Mesothelial cell of epicardium (in vitro differentiated cells): ENCODE measurements at places on chromosomes 7 and 10.

- no peak for DNase-seq
Measured at GRCh38 chr10:23884670-23885069, 324.3 kb upstream of the KIAA1217 start.

DNA sequence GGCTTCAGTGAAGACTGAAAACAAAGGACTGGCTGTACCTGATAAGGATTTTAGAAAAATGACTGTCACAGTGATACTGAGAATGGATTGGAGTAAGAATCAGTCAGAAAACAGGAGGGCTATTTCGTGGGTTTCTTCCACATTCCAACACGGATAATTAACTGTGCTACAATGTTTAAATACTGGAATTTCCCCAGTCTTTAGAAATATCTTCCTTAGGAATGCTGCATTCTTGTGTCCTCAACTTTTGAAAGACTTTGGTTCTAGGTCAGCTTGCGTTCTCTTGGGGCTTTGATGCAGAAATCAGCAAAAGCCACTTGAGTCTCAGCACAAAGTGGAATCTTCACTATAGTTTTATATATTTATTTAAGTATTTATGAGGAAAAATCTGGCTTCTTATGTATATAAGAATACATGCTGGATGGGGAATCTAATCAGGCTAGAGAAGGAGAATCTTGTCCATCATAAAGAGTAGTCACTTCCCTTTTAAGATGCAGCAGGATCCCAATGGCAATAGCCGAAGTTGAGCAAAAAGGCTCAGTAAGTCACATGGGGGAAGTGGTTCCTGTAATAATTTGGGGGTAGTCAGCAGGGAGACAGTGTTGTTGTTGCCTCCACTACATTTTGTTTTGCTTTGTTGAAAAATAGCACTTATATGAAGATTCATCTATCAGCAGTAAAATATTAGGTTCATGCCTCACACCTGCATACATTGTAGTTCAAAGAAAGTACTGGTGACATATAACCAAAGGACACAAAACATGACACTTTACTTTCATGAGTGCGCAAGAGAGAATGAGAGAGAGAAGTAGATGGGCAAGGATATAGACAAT is 86.0 kb downstream of the CH25H start:
- DNase-seq = no peak

DNA sequence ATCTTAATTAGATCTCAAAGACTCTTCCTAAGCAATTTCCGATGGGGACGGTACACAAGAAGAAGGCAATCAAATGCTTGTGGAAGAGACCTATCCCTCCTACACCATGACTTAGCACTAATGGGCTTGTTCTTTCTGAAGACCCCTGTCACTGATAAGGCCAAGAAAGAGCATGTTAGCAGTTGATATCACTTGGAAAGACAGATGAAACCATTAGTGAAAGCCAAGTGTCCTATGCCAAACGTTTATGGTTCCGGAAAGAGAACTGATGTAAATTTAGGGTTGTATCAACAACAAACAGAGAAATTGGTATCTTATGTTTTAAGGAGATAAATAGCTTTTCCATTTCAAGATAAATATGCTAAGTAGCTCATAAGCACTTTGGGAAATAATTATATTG is 6.5 kb downstream of the UROS start:
- DNase-seq = no peak

GRCh38 chr7:116525298-116525912 is 569 bp downstream of the CAV1 start:
- DNase-seq = no peak

GRCh38 chr10:776772-777171 is 87.3 kb upstream of the DIP2C start:
- DNase-seq = no peak

GRCh38 chr7:107694386-107694785 is 33.8 kb downstream of the SLC26A4 start:
- DNase-seq = no peak

GRCh38 chr7:144668503-144668902 is 167.3 kb downstream of the TPK1 start:
- no peak for DNase-seq

GRCh38 chr10:111338805-111339204 is 262.0 kb downstream of the ADRA2A start:
- DNase-seq = no peak

DNA sequence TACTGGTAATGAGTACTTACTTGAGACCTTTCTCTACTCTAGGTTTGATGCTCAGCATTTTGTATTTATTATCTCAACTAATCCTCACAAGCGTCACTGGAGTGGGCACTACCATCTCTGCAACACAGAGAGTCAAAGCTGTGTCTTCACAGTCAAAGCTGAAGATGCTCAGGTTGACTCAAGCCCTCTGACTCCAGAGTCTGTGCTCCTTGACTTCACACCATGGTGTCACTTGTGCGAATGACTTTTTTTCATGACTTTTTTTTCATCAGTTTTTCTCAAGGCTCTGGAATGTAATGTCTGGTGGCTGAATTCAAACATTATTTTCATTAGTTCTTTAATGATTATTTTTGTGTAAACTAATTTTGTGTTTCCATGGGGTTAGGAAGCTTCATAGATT is 30.4 kb upstream of the TARP start:
- no peak for DNase-seq

DNA sequence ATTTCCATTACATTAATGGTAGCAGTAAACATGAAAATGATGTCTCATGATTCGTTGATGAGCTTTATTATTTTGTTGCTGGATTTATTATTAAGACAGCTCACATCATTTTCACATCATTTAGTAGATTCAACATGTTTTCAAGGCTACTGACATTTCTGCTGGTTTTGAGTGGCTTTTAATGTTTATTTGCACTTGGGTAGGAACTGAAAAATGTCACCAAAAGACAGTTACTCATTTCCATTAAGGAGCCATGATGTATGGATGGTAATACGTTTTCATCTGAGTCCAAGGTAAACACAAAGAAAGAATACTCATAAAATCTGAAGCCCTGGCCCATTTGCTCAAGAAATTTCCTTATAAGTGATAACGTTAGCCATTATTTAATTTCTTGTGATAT is 14.8 kb downstream of the PDK4 start:
- no peak for DNase-seq

- DNase-seq = no peak
Measured at GRCh38 chr7:123581162-123581459, 20.5 kb upstream of the ASB15 start.

DNA sequence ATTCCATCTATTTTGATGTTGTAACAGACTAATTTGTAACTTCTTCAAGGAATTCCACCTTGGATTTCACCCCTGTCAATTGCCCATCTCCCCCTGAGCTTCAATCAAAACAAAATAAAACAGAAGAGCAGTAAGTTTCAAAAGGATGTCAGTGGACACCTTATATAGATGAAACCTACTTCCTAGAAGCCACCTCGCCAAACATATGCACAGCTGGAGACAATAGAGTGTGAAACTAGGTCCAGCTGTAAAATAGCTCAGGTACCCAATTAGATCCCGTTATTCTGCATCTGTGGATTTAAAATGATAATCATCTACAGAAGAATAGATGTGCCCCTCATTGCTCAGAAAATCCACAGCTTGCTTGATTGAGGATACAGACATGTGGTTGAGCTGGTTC is 598.6 kb downstream of the SH2D4B start:
- no peak for DNase-seq

- DNase-seq = no peak
Measured at GRCh38 chr7:130299866-130300265, 6.9 kb downstream of the CPA4 start.

- DNase-seq = no peak
Measured at GRCh38 chr10:89566992-89567391, 31.6 kb upstream of the SLC16A12 start.

DNA sequence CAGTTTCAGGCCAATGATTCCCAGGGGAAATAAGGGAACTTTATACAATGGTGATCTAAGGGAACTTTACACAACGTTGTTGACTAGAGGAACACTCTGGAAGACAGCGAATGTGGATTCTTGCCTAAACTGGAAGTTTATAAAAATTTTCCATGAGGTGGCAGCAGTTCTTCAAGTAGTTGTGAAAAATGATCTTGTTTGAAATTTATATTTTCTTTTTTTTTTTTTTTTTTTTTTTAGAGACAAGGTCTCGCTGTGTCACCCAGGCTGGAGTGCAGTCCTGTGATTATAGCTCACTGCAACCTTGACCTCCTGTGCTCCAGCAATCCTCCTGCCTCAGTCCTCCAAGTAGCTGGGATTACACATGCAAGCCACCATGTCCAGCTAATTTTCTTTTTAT is 32.1 kb upstream of the GTF2I start:
- no peak for DNase-seq

DNA sequence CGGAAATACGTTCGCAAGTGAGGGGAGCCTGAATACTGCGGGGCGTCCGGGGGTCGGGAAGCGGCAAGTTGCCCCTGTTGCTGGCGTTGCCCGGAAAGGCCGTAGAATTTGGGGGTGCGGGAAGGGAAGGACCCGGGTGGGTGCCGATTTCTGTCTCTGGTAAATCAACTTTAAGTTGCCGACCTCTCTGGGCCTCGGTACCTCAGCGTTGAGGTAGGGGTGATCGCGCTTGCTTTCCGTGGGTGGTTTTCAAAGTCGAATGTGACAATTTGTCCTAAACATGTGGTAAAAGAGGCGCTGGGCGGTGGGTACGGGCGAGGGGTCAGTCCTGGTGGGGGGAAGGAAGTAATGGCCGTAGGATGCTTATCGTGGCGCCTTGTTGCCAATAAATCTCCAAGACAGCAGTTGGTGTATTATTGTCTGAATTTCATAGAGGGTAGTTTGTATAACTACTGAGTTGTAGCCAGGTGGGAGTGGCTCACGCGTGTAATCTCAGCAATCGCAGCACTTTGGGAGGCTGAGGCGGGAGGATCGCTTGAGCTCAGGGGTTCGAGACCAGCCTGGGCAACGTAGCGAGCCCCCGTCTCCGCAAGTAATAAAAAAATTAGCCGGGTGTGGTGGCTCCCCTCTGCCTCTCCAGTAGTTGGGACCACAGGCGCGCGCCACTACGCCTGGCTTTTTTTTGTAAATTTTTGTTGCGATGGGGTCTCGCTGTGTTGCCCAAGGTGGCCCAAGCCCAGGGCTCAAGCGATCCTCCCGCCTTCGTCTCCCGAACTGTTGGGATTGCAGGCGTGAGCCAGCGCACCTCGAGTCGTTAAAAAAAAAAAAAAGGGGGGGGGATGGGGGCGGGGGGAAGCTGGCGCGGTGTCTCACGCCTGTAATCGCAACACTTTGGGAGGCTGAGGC is 644 bp downstream of the BUD23 start:
- DNase-seq = no peak

DNA sequence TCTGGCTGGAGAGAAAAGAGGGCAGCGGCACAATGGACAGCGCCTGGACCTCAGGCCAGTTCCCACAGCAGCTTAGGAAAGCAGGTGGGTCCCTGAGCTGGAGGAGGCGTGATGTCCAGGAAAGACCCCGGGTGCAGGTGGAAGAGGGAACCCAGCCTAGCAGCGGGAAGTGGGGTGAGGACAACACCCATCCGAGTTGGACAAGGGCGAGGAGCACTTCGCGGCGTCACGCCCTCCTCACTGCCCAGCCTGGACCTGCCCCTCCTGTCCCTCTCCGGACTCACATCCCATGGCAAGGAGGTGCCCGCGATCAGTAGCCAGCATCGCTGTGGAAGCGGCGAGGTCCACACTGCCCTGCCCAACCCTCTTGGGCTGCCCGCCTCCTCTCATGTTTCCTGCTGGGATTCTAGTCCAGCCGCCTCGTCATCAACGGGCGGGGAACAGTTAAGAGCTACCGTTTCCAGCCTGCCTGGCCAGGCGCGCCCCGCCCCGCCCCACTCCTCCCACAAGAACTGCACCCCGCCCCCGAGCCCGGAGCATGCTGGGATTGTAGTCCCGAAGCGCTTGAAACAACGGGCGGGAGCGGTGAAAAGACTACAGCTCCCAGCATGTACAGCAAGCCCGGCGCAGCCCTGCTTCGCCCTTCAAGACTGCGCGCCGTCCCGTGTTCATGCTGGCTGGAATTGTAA is 930.6 kb upstream of the ZNF722 start:
- DNase-seq = no peak

- no peak for DNase-seq
Measured at GRCh38 chr10:104065748-104066147, 19.9 kb downstream of the COL17A1 start.

DNA sequence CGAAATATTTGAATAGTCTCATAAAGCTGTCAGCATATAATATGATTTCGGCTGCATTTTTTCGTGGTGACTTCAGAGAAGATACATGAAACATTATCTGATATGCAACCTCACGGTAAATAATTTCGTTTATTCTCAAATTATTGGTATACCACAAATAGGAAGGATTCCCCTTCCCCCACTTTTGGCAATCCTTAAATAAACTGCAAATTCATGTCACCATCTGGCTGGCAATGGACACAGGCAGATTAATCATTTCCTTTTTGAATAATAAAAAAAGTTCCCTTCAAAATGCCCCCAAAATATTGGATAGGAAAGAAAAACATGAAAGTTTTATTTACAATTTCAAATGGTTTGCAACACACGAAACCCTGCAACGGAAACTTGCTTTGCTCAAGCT is 234.5 kb upstream of the MEOX2 start:
- no peak for DNase-seq

DNA sequence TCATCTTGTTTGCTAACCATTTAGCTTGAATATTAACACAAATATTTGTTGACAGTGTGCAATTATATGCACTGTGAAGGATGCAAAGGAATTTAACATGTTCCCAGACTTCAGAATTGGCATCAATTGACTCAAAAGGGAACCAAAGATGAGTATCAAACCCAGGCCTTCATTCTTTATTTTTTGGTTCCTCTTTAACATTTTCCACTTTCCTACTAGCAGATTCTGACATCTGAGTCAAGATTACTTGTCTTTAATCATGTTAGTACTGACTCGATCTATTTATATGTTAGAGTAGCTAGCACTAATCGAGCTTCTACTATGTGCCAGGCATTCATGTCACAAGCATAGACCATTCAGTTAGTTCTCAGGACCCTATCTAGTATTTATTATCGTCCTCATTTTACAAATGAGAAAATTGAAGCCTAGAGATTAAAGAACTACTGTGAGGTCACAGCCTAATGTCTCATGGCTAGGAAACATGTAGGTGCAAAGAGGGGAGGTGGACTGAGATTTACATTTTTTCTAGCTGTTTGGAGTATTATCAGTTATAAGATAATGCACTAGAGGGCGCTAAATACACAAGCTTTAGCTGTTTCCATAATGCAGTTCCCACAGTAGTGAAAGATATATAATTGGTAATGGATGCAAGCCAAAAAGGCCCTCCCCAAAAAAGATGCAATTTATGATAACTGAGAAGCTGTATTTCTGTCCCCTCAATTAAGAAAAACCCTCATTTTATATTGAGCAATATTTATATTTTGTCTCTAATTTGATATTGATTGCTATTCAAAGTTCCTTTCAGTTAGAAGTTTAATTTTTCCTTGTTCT is 32.9 kb upstream of the KMT2E start:
- no peak for DNase-seq
